Uterus (tissue), 4 donors: ENCODE measurements at places on chromosomes 12 and 14.

GRCh38 chr12:108090932-108091678, 38.0 kb upstream of the WSCD2 start:
- no peaks in the 10 kb centered on the region for H3K27me3 ChIP-seq
- no peak overlapping the region for H3K4me3 ChIP-seq
- no peaks in the 10 kb centered on the region for H3K4me1 ChIP-seq
- no peak for DNase-seq

GRCh38 chr12:59937148-59937547, 341.3 kb downstream of the SLC16A7 start:
- no peaks in the 10 kb centered on the region for H3K4me1 ChIP-seq
- DNase-seq: no peak
- no peak overlapping the region for H3K4me3 ChIP-seq

- no peak for DNase-seq
- H3K27me3 ChIP-seq: no peaks in the 10 kb centered on the region
- H3K27ac ChIP-seq: no peak overlapping the region
- H3K4me1 ChIP-seq: no peaks in the 10 kb centered on the region
- H3K36me3 ChIP-seq: no peaks in the 10 kb centered on the region
Measured at GRCh38 chr14:34088914-34089313, 138.0 kb upstream of the EGLN3 start.

DNA sequence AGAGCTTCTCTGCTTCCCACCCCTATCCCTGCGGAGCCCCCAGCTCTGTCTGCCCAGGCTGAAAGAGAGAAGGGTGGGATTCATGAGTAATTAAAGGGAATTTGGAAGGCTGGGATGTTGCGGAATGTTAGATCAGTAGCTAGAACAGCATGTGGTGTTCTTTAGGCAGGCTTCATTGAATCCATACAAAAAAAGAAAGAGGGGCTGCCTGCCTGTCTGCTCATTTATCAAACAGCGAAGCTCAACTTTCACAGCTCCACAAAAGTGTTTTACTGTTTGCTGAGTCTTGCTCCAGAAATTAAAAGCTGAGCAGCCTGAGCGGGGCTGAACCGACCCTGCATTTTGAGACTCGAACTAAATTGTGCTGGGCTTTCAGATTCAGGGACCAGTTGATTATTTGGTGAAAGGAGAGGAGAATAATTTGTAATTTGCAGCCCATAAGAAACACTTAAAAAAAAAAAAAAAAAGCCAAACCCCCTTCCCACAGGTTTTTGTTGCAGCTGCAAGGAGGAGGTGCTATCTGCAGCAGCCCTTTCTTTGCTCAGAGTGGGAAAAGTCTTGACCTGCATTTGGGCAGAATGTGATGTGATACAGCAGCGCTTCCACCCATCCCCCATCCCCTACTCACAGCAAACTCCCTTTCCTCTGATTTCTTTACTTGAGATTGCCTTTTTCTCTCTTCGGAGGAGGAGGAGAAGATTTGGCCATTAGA, 89.7 kb downstream of the RFX4 start:
- no peaks in the 10 kb centered on the region for H3K27me3 ChIP-seq
- no peak for DNase-seq
- H3K4me1 ChIP-seq: no peaks in the 10 kb centered on the region
- H3K4me3 ChIP-seq: no peak overlapping the region
